ENCODE measurements at places on chromosomes 7 and 10.
A peak's percentile ranks its signal among the peaks of the same experiment; 100 is the strongest.

GRCh38 chr10:93482145-93482834, at the start of gene MYOF:
Gene MYOF, minus strand, starts transcription at chr10:93482334. Its CDS starts 140 bp downstream, at chr10:93482194.
- DNase-seq: peak; percentile 89

DNA sequence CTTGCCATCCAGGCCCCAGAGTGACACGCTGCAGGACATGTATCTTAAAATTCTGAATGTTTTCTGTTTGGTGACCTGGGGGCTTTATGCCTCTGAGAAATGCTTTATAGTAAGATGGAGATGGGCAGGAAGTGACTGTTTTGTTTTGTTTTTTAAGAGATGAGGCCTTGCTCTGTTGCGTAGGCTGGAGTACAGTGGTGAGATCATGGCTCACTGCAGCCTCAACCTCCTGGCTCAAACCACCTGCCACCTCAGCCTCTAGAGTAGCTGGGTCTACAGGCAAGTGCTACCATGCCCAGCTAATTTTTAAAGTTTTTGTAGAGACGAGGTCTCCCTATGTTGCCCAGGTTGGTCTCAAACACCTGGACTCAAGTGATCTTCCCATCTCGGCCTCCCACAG, 20.6 kb downstream of the ZNF777 start:
- DNase-seq: no peak

DNA sequence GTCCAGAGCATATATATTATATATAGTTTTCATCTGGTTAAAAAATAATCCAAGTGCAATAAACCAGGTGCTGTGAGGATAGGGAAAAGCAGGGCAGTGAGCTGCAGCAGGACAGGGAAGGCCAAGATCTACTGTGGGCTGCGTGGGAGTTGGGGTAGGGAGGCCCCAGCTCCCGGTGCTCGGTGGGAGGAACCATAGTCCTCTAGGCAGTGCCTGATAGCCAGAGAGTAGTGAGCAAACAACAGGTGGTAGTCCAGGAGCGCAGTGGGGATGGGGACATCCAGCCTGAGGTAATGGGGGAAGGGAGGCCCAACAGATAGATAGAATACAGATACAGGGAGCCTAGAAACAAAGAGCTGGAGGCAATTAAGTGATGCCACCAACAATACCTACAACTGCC, 4.1 kb upstream of the BMPR1A start:
- DNase-seq: peak; percentile 46

GRCh38 chr10:26446258-26446657, 8.1 kb downstream of the APBB1IP start:
- no peak for DNase-seq

- DNase-seq: no peak
Measured at GRCh38 chr7:50166997-50167965, 74.2 kb upstream of the ZPBP start.

GRCh38 chr10:100229819-100230422, 525 bp upstream of the CHUK start:
- DNase-seq: no peak

GRCh38 chr10:89115876-89116627, 91.1 kb downstream of the CH25H start:
- DNase-seq: peak; percentile 60

GRCh38 chr10:31702005-31702404, 226.6 kb downstream of the ARHGAP12 start:
- peak; percentile 82 for DNase-seq

DNA sequence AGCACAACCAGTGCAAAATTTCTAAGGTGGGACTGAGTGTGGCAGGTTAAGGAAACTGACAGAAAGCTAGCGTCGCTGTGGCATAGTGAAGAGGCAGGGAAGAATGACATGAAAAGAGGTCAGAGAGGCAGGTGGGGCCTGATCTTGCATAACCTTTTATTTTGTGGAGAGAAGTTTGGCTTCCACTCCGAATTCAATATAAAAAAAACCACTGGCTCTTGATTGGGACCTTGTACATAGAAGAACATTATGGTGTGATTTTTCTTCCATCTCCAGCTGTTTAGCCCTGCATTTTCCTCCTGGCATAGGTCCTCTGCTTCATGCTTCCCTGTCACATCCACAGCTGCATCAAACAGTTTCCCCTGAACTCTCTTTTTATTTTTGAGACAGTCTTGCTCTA, 170.5 kb upstream of the MEOX2 start:
- DNase-seq: no peak

- peak; percentile 28 for DNase-seq
Measured at GRCh38 chr7:97499204-97499603, 232.7 kb upstream of the TAC1 start.

- DNase-seq: no peak
Measured at GRCh38 chr10:117552156-117552631, 9.6 kb downstream of the EMX2 start.

- no peak for DNase-seq
Measured at GRCh38 chr10:126380352-126381076, 7.8 kb downstream of the ADAM12 start.

GRCh38 chr10:48655411-48656240, 29.0 kb upstream of the WDFY4 start:
- DNase-seq: no peak

- DNase-seq: no peak
Measured at GRCh38 chr7:2785071-2785500, 59.0 kb downstream of the GNA12 start.

- no peak for DNase-seq
Measured at GRCh38 chr10:69996611-69997010, 56.0 kb upstream of the MACROH2A2 start.

DNA sequence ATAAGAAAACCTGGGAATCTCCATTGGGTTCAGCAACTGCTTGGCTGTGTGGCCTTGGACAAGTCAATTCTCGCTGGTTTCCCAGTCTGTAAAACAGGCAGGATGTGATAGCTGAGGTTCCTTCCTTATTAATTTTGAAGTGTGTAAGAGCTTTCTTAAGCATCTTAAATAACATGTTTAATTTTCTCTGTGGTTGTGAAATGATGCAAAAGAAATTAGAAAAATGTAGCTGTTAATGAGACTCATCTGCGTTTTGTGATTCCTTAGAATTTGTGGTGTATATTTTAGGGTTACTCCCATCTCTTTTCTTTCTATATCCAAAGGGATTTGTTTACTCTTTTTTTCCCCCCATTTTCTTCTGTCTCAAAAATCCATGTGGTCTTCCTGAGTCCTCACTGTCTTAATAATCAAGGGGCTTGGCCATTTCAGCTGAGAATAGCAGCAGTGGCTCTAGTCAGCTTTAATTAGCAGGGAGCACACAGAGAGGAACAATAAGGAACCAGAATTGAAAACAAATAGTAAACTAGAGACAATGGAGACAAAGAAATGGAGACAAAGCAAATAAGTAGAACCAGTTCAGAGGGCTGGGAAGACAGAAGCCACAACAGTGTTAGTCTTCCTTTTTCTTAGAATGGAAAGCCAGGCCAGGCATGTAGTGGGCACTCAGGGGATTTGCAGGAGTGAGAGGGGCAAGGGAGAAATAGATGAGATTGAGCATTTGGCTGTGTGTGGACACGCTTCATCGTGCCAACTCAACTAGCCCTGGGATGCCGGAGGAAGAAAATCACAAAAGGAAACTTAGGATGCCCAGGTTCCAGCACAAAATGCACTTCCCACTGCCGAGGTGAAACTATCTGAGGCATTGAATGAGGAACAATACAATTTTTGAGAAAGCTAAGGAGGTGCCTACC, 93.9 kb downstream of the CHN2 start:
- DNase-seq: no peak

DNA sequence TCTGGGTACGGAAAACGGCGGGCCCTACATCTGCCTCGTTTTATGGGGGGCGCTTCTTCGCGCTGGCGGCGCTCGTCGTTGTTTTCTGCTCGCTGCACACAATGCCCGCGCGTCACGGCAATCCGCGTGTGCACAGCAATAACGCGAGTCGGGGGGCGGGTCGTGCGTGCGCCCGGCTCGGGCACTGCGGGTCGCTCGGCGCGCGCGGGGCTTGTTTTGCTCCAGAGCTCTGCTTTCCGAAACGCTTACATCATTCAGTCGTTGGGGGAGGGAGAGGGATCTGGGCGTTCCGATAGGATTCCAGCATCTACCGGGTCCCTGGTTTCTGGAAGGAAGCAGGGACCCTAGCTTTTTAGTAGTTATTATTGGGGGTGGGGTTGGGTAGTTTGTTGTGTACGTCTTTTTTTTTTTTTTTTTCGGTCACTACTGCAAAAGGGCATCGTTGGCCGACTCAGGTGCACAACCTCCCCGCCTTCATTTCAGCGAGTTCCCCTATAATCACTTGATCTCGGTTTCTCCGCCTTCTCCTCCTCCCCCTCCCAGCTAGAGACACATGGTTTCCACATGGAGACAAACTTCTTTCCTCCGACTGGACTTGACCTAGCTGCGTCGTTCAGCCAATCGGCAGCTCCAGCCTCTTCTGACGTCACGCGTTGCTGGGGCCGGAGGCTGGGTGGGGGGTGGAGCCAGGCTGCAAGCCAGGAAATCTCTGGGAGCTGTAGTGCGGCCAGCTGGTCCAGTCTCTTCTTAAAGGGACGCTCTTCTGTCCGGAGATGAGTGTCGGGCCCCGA, 3.5 kb downstream of the MXI1 start:
- DNase-seq: peak; percentile 97

DNA sequence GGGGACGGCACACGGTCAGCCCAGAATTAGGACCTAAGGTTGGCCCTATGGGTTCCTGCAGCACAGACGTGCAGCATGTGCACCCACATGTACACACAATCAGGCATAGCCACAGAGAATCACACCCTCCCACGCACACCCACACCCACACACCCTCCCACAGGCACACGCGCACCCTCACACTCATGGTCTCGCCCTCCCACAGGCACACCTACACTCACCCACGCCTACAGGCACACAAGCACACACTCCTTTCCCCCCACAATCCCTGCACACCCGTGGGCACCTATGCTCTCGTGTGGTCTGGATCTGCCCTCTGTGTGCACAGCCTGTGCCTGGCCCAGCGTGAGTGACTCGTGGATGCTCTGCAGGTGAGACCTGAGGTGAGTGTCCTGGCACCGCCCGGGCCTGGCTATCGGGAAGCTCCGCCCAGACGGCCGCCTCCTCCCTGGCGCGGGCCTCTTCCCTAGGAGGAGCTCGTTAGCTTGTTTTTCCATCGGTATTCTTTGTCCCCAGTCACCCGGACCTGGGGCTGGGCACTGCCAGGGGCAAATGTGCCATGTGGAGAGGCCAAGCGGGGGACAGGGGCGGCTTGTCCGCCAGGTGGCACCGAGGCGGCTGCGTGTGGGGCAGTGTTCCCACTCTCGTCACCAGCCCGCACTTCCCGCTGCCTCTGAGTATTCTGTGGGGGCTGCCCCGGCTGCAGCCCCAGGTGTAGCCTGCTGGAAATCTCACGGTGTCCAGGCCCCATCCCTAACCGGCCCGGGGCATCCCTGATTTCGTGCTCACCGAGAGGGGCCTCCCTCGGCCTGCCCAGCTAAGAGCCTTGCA, 110.2 kb upstream of the FAM20C start:
- no peak for DNase-seq

- no peak for DNase-seq
Measured at GRCh38 chr7:98266840-98267239, 14.6 kb upstream of the BRI3 start.

- no peak for DNase-seq
Measured at GRCh38 chr10:113732160-113732881, 19.2 kb upstream of the PLEKHS1 start.

DNA sequence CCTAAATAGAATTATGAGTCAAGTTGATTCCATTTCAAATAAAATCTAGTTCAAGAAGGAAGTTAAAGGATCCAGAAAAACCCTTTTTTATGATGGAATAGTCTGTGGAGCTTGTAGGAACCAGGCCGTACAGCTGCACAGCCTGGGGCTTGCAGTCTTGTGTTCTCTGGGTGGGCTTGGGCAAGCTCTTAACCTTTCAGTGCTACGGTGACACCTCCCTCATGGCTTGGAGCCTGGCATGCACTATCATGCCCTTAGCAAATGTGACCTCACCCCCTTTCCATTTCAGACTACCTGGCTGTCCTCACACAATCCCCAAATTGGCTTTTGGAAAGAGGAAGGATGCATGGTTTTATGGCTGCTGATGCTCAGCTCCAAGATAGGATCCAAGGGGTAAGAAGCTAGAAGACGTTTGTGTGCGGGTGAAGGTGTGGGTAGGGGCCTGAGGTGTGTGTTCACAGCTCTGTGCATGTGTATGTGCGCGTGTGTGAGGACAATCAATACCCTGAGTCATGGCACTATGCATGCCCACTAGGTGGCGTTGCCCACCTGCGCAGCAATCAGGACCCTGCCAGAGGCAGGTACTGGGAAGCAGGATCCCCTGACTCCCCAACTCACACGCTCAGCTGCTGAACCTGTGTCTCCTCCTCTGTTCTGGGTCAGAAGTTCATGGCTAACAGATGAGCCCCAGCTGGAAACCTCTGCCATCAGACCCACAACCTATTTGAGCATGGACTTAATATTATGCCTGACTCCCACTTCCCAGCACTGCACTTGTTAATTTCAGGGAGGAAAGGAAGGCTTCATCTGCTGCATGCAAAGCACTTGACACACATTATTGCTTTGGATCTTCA, 113.4 kb downstream of the PTPN20 start:
- peak; percentile 58 for DNase-seq

DNA sequence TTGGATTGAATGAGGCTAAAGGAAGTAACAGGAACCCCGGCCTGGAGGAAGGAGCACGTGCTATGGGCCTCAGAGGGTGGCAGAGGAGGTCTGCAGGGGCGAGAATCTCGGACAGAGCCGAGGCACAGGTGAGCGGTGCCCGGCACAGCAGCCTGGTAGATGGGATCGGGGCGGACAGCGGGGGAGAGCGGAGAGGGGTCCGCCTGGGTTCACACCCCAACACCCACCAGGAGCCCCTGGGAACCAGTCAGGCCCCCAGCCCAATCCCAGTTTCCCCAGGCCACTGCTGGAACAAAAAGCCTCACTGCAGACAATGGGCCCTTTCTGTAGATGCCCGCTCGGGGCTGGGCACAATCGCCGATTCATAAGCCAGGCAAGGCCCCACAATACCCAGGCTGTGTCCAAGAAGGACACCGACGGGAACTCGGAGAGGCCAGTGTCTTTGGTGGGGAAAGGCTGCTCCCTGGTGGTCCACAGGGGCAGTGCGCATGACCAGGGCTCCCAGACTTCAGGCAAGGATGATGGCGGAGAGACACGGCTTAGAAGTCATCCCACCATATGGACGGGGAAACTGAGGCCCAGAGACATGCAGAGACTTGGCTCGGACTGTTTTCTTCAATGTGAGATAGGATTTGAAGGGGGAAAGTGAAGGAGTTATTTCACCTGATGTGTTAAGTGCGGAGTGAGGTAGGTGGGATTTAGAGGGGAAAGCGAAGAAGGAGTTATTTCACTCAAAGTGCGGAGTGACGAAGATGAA, 106.9 kb upstream of the GPR26 start:
- DNase-seq: peak; percentile 72

DNA sequence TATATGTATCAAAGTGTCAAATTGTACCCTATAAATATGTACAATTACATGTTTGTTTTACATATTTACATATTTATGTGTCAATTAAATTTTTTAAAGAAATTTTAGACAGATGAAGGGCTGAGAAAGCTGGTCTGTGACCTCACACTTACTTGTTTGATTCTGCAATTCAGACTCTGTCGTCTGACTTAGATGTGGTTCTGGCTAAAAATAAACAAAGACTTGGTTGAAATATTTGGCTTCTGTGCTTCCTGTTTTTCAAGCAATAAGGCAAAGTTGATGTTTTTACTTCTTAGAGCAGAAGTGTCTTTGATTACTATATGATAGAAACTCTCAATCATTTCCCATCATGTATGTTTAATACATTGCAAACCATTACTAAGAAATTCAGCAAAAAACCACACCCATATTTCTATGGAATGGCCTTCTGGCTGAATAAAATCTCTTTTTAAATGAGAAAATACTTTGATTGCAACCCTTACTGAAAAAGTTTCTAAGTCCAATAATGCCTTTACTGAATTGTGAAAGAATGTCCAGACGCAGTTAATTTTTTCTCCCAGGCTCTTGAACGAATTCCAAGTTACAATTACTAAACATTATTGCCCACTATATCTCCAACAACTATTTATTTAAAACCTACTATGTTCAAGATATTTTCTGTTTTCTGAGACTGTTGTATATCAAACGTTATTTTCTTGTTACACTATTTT, 59.5 kb upstream of the PRKG1 start:
- no peak for DNase-seq
